ENCODE measurements at places on chromosomes 1 and 21.
A peak's percentile ranks its signal among the peaks of the same experiment; 100 is the strongest.

- no peak for DNase-seq
These were observed 31.4 kb downstream of the SLC44A3 start for GRCh38 chr1:94851571-94851970.

DNA sequence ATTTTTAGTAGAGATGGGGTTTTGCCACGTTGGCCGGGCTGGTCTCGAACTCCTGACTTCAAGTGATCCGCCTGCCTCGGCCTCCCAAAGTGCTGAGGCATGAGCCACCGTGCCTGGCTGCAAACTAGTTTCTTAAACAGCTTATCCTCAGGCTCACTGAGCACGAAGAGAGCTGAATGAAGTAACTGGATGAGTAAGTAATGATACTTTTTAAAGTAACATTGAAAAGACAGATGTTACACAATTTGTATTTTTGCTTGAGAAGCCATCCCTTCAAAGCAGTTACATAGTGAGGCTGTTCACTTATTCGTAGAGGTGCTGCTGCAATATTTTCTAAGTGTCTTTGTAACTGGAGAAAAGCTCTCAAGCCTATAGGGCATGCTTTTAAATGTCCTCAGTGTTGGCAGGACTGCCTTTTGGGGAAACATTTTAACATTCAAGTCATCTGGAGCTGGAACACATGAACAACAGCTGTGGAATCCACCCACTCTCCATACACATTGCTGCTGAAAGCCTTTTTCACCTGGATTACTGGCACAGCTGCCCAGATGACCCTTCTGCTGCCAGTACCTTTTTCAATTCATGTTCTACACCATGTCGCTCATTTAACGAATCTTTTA lies 2.7 kb upstream of the YBX1 start:
- DNase-seq = peak; percentile 47

- no peak for DNase-seq
These were observed 572.3 kb upstream of the PKN2 start for GRCh38 chr1:88111816-88112215.

GRCh38 chr1:162726555-162726954 lies 63.9 kb upstream of the HSD17B7 start:
- DNase-seq = no peak

DNA sequence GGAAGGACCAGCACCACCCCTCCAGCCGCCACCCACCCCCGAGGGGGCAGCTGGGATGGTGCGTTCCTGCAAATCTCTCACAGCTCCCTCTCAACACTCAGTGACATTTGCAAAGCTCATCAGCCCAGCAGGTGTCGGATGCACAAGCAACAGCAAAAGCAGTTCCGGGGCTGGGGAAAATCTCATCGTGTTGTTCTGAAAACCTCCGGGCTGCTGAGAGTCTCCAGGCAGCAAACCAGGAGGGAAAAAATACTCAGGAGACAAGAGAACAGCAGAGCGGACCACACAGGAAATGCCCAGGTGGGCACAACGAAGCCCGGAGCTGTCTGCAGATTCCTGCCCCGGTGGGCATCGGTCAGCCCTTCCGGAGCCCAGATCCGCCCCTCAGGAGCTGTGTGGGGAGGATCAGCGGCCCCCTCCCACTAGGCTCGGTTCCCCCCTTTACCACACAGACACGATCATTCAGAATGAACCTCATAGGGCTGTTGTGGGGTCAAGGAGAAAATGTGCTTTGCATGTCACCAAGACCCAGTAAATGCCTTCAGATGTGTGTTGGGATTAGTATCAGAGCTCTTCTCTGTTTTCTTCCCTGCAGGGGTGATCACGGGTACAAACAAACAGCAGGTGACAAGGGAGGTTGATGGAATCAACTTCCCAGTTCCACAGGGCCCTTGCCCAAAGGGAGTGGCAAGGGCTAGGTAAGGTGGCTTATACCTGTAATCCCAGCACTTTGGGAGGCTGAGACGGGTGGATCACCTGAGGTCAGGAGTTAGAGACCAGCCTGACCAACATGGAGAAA lies 127.0 kb upstream of the TIAM1 start:
- no peak for DNase-seq

DNA sequence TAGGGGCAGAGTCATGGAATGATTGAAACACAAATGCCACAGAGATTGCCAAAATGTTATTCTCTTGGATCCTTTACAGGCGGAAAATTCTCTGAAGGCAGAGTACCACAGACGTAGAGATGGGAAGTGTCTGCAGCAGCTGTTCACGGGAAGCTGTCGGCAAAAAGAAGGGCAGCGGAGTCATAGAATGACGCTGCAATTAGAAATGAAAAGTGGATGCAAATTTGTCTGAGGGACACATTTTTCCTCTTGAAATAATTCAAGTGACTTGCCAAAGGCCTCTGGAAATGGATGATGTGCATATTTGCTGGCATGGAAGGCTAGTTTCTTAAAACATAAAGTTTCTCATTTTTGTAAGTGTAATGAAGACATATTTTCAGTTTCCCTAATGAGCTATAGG lies 77.5 kb upstream of the PLD5 start:
- DNase-seq = no peak

- no peak for DNase-seq
These were observed 94.7 kb downstream of the PAPPA2 start for GRCh38 chr1:176557543-176558258.

DNA sequence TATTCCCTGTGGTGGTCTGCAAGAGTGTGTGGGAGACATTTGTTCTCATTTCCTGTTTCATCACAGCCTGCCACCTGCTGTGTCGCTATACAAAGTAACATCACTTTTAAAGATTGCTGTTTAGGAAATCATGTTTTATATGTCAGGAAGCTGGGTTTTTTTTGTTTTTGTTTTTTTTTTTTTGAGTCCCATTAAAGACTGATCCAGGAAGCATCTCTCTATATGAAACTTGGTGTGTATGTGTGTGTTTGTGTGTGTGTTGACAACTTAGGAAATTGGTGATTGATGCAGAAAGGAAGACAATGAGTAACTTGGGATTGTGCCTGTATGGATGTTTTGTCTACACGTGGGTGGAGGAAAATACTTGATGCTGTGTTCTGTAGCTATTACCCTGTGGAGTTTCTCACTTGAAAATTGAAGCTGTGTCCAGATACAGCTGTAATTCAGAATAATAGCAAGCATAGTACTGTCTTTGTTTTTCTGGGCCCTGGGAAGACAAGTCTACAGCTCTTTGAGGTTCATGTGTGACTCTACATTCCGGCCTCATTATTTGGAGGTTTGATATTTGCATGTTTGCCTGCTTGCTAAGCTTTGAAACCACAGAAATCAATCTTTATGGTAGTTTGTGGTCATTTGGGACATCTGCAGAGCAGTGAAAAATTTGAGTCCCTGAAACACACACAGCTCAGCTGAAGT lies 47.9 kb downstream of the LAMC1 start:
- DNase-seq = peak; percentile 95

GRCh38 chr1:155892796-155893195 lies 18.4 kb downstream of the RIT1 start:
- DNase-seq = no peak

DNA sequence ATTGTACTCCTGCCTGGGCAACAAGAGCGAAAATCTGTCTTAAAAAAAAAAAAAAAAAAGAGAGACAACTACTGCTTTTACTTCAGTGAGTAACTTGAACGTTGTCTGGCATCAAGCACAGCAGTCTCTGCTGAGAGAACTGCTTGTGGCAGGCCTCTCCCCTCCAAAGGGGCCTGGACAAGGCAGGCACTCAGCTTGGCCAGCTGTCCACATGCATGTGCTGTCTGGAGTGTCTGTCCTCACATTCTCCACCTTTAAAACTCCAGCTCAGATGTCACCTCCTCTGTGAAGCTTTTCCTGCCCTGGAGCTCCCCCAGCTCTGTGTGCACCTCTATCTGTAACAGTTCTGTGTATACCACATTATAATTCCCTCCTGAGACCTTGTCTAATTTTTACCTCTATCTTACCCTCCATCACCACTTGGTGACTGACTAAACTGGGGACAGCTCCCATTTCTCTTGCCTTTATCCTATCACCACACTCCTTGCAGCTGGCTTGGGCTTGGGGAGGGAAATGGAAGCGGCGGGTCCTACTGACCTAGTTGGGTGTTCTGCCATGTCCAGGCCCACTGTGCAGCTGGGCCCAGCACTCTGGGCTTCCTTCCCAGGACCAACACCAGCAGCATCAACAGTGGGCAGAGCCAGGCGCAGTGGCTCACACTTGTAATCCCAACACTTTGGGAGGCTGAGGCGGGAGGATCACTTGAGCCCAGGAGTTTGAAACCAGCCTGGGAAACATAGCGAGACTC lies 71.4 kb upstream of the ARTN start:
- DNase-seq = no peak

GRCh38 chr1:75855010-75855409 lies 58.3 kb downstream of the MSH4 start:
- DNase-seq = no peak

- no peak for DNase-seq
These were observed 761.7 kb downstream of the ADGRL2 start for GRCh38 chr1:82562448-82562847.

GRCh38 chr1:234398849-234399381 lies 25.7 kb downstream of the COA6 start:
- DNase-seq = no peak

DNA sequence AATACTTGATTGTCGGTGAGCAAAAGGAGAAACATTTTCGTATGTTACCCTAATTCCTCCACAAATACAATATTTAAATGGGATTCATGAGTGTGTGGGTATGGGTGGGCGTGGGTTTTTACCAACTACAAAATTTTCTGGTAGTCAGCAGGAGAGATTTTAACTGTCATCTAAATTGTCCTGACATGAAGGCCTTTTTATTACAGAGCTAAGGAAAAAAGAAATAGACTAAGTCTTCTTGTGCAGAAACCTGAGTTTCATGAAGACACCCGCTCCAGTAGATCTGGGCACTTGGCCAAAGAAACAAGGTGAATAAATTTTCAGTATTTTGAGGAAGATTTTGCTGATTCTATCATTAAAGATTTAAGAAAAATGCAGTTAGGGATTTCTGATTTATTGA lies 752 bp downstream of the RGS18 start:
- DNase-seq = no peak

DNA sequence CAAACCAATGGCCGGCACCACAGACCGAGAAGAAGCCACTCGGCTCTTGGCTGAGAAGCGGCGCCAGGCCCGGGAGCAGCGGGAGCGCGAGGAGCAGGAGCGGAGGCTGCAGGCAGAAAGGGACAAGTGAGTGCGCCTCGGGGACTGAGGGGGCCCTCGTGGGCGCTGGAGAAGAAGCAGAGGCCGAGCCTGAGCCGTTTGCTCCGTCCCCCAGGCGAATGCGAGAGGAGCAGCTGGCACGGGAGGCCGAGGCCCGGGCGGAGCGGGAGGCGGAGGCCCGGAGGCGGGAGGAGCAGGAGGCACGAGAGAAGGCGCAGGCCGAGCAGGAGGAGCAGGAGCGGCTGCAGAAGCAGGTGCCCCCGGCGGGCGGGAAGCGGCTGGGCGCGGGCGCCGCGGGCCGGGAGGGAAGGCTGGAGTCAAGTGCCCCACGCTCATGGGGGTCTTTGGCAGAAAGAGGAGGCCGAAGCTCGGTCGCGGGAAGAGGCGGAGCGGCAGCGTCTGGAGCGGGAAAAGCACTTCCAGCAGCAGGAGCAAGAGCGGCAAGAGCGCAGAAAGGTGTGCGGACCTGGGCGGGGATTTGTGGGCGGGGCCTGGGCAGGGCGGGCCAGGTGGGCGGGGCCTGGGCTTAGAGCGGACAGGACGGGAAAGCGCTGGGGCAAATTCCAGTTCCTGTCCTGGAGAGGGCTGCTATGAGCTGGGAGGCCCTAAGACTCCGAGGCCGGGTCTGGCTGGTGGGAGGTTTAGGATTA lies 22.7 kb downstream of the MAP7D1 start:
- no peak for DNase-seq

Data from GM04503 (cell line).